ENCODE measurements at places on chromosomes 2 and 18. TPM values are rescaled to one million over a fixed set of nuclear protein-coding genes. Genes with fewer than 3 reads are reported as not detected.

The ZNF407 gene
- polyA plus RNA-seq, result 2.8 TPM

The GALR1 gene
- polyA plus RNA-seq, result not detected

The BOLL gene
- polyA plus RNA-seq, result not detected

The GATA6 gene
- polyA plus RNA-seq, result 1.3 TPM

The CIB4 gene
- 0.30 TPM for polyA plus RNA-seq

The DNMT3A gene
- 8.1 TPM for polyA plus RNA-seq

The CGREF1 gene
- 4.5 TPM for polyA plus RNA-seq

The CLK1 gene
- 39.8 TPM for polyA plus RNA-seq

The SDC1 gene
- polyA plus RNA-seq, result 157 TPM

The RTP5 gene
- polyA plus RNA-seq, result not detected

The SERPINB12 gene
- polyA plus RNA-seq, result not detected

The GPAT2 gene
- not detected for polyA plus RNA-seq

The SULT1C2 gene
- polyA plus RNA-seq, result 0.20 TPM

The TTN gene
- polyA plus RNA-seq, result not detected

The SERPINB3 gene
- polyA plus RNA-seq, result not detected

The SSB gene
- polyA plus RNA-seq, result 255 TPM

The PSTPIP2 gene
- polyA plus RNA-seq, result 0.22 TPM

The SCG2 gene
- polyA plus RNA-seq, result 0.42 TPM

The IL36B gene
- not detected for polyA plus RNA-seq

The GRHL1 gene
- 0.84 TPM for polyA plus RNA-seq

The ACMSD gene
- not detected for polyA plus RNA-seq

The SNRNP27 gene
- polyA plus RNA-seq, result 97.5 TPM

The PHLPP1 gene
- 6.5 TPM for polyA plus RNA-seq

The NEU2 gene
- not detected for polyA plus RNA-seq

The HOXD13 gene
- polyA plus RNA-seq, result 0.17 TPM

The DCDC2C gene
- not detected for polyA plus RNA-seq

The ZAP70 gene
- polyA plus RNA-seq, result 0.09 TPM

The DYNAP gene
- not detected for polyA plus RNA-seq

The DHRS9 gene
- polyA plus RNA-seq, result 0.25 TPM

The CCDC85A gene
- polyA plus RNA-seq, result 0.30 TPM

The C2orf78 gene
- polyA plus RNA-seq, result not detected

The ANKRD62 gene
- not detected for polyA plus RNA-seq

The CNGA3 gene
- not detected for polyA plus RNA-seq

The MYOM1 gene
- polyA plus RNA-seq, result 0.34 TPM

The SLC19A3 gene
- polyA plus RNA-seq, result 2.7 TPM

The MPP4 gene
- polyA plus RNA-seq, result 0.21 TPM

The PKDCC gene
- polyA plus RNA-seq, result 64.5 TPM

The WNT6 gene
- polyA plus RNA-seq, result 0.08 TPM

The RASGRP3 gene
- 1.5 TPM for polyA plus RNA-seq

Data from A549 (cell line).